ENCODE measurements at places on chromosomes 3 and 15. TPM values are rescaled to one million over a fixed set of nuclear protein-coding genes. Genes with fewer than 3 reads are reported as not detected.

DCUN1D1 gene
- 17.1 TPM for total RNA-seq

GP5 gene
- total RNA-seq, result 0.10 TPM

SLC24A5 gene
- not detected for total RNA-seq

CPN2 gene
- total RNA-seq, result not detected

ADAMTS17 gene
- total RNA-seq, result 0.49 TPM

ANKRD34C gene
- not detected for total RNA-seq

HAPLN3 gene
- total RNA-seq, result 4.4 TPM

EIF4E3 gene
- 5.6 TPM for total RNA-seq

GPR27 gene
- total RNA-seq, result 0.54 TPM

AHSG gene
- total RNA-seq, result not detected

THSD4 gene
- total RNA-seq, result 3.2 TPM

C2CD4B gene
- 1.2 TPM for total RNA-seq

CACNA1D gene
- total RNA-seq, result 0.98 TPM

IL12A gene
- 3.1 TPM for total RNA-seq

CCR9 gene
- not detected for total RNA-seq

CELF6 gene
- total RNA-seq, result 1.3 TPM

GOLGA8M gene
- total RNA-seq, result 1.2 TPM

AADACL2 gene
- not detected for total RNA-seq

Data from cardiac ventricle fibroblast (primary cell).